Activated effector memory CD4-positive, alpha-beta T cell treated with anti-CD3 and anti-CD28 coated beads, Interleukin-2, amount 50 U/mL, for 16 hours (primary cell): ENCODE measurements at places on chromosomes 13 and 19.

GRCh38 chr13:49629196-49629938 lies 1.1 kb downstream of the ARL11 start:
- DNase-seq: no peak

- no peak for DNase-seq
These were observed 118.3 kb downstream of the FLT1 start for GRCh38 chr13:28376604-28377003.

DNA sequence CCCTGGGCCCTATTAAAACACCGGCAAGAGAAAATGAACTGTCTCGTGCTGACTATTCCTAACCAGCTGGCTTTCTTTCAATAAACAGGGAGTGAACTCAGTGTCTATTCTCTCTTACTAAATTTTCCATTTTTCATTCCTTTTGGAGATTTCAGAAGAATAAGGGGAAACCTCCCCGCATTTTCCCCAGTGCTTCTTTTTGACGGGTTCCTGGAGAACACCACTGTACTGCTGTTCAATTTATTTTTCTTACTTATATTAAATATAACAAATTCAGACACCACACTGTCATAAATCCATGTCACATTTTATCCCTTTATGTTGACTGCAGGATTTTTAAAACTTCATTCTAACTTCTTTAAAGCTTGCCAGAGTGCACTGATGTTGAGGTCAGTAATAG lies 75.8 kb downstream of the DCLK1 start:
- DNase-seq: no peak

DNA sequence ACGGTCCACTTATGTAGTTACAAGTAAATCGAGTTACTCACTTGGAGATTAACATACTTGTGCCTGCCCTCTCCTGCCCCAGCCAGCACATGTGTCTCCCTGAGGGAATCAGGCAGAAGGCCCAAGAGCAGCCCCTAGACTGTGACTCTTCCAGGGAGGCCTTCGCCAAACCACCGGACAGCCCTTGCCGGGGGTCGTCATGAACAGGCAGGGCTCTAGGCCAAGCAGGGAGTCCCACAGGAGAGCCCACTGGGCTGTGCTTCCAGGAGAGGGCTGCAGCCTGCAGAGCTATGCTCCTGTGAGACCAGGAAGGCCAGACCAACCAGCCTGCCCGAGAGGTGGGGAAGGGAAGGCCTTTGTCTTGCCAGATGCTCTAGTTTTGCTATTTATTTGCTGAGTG lies 283.3 kb downstream of the FOXO1 start:
- no peak for DNase-seq

- DNase-seq: no peak
These were observed 33.3 kb downstream of the TIMM13 start for GRCh38 chr19:2394054-2394441.

DNA sequence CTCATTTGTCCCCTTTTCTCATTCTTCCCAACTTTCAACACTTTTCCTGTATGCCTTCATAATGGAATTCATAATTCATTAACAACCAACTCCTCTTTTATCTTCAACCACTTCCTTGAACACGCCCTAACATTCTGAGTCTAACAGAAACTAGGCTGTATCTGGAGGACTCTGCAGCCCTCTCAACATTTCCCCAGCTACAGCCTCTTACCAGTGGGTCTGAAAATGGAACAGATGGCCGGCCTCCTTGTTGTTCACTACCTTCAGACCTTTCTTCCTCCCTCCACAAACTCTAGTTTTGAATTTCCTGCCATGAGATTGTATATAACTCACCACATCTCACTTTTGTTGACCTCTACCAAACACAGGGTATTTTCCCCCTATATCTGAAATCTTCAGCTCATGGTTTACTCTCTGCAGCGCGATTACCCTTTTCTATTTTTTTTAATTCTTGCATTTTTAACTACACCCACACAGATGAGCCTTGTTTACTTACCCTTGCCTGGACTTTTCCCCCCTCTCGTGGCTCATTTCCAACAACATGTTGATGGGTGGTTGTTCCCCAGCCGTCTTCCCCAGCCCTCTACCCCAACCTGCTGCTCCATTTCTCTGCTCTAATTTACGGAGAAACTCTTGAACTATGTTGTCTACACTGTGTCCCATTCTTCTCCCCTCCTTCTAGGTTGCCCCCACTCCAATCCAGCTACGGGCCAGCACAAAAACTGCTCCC lies 846 bp downstream of the ZNF790 start:
- DNase-seq: no peak

DNA sequence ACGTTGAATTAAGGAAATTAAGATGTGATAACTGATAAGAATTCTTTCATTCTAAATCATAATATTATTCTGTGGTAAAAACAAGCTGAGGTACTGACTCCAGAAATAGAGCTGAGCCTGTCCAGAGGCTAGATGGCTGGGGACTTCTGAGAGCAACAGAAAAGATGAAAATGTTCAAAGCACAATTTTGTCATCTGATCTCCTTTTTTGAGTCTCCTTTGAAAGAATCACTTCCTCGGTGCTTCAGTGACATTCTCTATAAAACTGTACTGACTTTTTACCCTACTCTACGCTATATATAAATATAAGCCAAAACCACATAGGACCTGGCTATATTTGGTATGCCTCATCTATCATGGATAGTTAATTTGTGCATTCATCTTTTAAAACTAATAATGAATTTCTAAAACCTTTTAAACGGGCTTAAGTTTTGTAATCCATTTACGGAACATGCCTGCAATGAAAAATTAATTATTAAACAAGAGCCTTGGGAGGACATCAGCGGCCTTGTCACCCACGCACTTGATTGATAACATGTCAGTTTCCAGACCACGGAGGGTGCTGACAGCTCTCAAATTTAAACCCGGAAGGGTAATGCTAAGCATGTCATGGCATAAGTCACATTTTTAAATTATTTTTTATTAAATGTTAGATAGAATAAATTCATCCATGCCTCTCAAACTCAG lies 235.5 kb downstream of the PCDH9 start:
- DNase-seq: no peak
